GM12891 (cell line): ENCODE measurements at places on chromosomes 3 and 15.

- DNase-seq = no peak
Observed at GRCh38 chr3:178056868-178057267, 479.4 kb upstream of the KCNMB2 start.

GRCh38 chr15:91224755-91225380 is 124.8 kb downstream of the SV2B start:
- peak; percentile 26 for DNase-seq

GRCh38 chr3:40939741-40940130 is 259.6 kb upstream of the CTNNB1 start:
- DNase-seq = no peak

GRCh38 chr3:40490916-40491315 is 14.0 kb downstream of the ZNF619 start:
- DNase-seq = no peak

- DNase-seq = no peak
Observed at GRCh38 chr3:128587391-128587790, 63.2 kb downstream of the RPN1 start.

DNA sequence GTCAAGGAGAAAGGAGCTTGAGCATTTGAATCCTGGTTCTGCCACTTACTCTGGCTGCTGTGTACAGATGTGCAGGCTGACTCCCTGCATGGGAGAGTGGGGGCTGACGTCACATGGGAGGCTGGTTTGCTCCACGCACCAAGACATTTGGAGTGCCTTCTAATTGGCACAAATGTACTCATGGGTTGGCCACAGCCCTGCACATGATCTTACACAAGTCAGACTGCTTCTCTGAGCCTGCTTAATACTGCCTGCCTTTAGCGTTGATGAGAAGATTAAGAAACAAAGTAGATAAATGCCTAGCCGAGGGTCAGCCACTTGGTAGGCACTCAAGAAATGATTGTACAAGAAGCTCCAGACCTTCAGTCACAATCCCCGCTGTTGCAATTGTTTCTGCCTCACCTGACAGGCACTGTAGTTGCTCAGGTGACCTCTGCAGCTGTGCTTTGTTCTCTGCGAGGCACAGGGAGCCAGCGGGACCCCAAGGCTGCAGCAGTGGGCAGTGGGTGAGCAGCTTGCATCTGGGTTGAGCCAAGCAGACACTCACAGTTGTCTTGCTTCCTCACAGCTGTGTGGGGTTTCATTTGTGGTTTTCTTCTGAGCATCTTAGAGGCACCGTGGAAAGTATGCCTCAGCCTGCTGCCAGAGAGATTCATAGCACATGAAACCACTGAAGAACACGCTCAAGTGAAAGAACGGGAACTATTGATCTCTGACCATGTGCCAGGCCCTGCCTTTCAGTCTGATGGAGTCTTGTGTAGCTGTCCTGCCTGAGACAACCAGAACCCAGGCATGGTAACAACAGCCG is 33.1 kb downstream of the GRK7 start:
- peak; percentile 57 for DNase-seq

DNA sequence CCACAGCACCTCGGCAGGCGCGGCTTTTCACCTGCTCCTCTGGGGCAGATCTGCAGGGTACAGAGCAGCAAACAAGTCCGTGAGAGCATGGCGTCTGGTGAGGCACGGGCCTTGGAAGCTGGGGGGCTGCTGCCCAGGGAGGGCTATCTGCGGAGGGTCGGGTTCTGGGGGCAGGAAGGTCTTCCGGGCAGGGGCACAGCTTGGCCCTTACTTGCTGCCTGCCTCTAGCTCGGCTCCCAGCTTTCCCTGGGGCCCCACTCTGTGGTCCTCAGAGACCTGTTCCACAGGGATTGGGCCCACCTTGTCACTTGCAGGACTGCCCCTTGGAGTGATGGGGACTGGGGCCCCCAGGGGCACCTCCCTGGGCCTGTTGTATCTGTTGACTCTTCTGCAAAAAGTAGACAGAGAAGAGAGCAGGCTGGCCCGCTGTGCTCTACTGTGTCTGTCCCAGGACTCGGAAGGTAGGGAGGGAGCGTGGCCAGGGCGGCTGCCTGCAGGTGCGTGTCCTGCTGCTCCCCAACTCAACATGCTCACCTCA is 84.1 kb downstream of the TBC1D2B start:
- DNase-seq = no peak

DNA sequence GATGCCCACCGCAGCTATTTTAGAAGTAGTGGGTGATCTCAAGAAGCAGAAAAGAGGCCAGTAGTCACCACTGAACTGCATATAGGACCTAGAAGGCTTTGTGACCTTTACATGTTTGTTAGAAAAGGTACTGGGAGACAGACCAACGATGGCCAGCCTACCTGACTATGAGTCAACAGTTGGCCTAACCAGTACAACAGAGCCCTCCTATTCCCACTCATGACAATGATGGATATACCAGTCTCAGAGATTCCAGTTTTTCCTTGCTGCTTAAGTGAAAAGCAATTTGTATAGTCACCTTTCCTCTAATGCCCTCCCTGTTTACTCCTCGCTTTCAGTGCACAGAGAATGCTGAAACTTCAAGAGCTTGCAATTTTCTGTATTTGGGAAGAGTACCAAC is 86.6 kb upstream of the PPIB start:
- DNase-seq = no peak

DNA sequence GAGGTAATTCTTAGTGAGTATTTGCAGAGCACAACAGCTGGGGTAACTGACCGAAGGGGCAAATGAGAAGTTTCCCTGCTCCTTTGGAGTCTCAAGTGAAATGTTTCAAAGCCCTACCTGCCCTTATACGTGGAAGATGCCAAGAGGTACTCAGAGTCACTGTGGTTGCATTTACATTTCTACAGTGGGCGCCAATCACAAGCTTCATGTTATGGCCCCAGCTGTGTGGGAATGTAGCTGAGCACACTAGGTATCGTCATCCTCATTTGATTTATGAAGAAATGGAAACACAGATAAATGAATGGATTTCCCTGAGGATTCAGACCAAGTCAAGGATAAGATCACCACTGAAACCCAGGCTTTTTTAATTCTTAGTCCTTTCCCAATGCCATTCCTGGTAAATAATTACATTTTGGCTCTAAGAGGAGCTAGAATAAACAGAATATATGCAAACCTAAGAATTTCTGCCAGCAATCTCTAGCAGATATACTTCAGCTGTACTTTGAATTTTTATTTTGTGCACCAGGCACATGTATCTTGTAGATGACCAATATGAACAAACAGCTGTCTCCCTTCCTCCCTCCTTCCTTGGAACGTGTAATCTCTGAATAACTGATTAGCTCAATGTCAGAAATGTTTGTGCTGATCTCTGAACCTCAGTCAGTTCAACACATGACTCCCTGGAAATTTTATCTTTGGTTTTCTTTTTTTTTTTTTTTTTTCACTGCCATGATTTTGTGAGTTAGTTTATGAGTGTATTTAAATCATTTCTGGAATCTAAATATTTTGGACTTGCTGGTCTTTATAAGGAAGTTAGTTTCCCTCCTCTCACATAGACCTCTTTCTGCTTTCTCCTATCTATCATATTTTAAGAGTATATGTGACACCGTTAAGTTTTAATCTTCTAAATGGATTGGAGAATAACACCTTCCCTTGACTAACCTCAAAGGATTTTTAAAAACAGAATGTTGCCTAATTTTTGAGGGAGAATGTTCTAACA is 69.2 kb downstream of the MAP2K5 start:
- DNase-seq = no peak

DNA sequence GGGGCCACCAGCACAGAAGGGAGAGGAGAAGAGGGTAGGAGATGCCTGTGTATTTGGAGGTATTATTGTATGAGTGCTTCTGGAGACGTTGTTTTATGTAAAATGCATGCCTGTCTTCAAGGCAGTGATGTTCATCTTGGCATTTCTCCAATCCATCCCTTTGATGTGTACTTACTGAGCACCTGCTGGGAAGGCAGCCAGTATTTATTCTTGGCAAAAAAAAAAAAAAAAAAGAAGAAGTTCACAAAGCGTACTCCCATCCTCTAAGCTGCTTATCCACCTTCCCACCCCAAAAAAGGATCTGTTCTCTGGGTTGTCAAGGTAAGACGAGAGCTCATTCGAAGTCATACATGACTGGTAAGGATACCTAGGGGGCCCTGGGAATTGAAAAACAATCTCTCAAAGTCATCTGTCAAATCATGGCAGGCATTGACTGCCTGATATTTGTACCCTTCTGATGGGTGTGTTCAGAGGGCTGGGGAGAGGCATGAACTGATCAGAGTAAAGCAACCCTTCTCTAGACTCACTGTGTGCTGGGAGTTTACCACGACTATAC is 30.0 kb upstream of the SLC6A1 start:
- no peak for DNase-seq

GRCh38 chr3:16906682-16907081 is 21.9 kb downstream of the PLCL2 start:
- no peak for DNase-seq

DNA sequence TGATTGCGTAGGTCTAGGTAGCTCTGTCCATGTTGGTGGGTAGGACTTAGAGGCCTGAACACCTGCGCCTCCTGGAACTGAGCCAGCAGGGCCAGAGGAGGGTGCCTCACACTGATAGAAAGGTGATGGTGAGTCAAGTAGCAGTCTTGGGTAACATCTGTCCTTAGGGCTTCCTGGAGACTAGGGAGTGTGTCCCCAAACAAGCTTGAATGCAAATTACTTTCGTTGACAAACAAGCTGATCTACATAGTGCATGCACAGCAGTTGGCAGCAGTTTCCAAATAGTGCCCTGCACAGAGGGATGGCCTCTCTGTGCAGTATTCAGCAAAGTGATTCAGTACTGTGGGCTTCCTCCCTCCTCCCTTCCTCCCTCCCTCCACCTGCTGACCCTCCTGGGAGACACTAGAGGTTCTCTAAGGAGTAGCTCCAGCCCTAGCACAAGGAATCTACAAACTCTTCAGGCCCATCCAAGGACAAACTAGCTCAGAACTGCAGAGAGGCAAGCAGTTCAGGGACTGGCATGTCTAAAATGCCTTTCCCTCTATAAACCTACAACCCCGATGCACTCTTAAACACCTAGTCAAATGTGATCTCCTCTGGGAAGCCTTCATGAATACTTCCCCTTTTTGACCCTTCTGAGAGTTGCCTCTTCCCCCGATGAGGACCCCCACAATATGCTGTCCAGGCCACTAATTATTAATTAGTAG is 61.0 kb downstream of the TLE3 start:
- DNase-seq = no peak

GRCh38 chr3:112671930-112672715 is 31.2 kb upstream of the CCDC80 start:
- no peak for DNase-seq

DNA sequence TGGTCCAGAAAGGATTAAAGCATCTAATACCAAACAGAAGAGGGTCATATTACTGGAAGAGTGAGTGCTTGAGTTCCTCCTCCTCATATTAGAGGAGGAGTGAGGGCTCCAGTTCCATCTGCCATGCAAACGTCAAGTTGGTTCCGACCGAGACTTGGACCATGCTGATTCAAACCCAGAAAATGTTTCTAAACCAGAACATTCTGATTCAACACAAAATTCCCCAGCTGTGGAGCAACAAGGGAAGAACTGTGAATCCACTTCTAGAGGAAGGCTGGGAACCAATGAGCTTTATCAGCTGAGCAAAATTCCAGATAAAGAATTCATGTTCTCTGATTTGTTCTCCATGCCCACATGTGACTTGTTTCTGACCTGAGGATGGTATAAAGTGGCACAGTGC is 135.6 kb upstream of the WNT5A start:
- DNase-seq = no peak
